ENCODE measurements at places on chromosomes 12 and 14.

DNA sequence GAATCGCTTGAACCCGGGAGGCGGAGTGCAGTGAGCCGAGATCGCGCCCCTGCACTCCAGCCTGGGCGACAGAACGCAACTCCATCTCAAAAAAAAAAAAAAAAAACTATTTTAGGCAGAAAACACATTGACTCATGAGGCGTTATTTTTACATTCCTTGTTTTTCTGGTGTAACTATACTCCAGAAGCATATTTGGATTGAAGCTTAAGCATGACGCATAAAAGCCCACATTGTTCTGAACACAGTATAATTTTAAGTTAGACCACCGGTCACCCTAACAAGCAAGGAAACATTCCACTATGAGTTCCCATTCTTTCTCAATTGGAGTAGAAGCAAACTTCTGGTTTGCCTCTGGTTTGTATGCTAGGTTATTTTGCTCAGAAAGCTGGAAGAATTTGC lies 173.0 kb downstream of the MYRFL start:
- no peak for DNase-seq

- DNase-seq: no peak
Observed at GRCh38 chr12:131194166-131194565, 240.5 kb downstream of the ADGRD1 start.

DNA sequence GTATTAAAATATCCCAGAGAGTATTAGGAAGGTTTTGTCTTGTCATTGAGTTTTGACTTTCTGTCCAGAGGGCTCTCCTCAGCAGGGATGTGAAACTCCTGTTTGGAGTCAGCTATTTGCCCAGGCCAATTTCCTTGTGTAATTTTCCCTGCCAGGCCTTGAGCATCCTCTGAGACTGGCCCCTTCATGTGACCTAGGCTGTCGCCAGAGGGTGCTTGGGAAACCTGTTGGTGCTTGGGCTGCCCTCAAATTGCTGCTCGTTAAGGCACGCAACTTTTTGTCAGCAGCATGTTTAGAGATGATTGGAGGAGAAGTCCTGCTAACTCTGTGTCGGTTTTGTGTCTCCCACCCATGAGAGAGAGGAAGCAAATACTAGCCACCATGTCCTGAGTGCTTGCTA lies 39.1 kb downstream of the IQSEC3 start:
- no peak for DNase-seq

DNA sequence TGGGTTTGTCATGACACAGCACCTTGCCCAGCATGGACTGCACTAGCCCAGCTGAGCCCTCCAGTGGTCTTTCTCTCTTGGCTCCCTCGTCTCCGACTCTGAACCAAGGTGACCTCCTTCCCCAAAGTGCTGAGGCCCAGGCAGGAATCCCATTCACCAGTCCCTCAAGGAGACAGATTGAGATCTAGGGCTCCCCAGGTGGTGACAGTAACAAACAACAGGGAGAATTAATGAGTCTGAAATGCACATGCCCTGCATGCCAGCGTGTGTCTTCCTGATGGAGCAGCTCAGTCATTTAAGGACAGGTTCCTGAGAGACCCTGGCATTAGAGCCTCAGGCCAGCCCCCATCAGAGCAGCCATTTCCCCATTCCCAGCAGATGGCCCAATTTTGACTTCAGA lies 51.4 kb upstream of the OAS1 start:
- no peak for DNase-seq

DNA sequence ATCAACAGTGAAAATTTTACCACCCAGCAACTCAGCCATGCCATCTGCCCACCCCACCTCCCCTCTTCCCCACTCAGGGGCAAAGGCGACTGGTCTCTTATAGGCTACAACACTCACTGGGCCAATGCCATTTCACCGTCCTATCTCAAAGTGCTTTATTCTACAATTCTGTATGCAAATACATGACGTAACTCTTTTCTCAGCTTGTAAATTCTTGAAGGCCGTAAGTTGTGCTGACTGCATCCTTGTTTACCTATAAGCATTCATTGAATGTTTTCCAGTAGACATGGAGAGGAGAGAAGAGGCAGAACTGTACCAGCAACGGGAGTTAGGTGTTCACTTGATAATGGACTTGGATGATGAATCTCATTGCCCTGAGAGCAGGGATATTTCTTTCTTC lies 15.6 kb downstream of the BCL2L14 start:
- DNase-seq: no peak

DNA sequence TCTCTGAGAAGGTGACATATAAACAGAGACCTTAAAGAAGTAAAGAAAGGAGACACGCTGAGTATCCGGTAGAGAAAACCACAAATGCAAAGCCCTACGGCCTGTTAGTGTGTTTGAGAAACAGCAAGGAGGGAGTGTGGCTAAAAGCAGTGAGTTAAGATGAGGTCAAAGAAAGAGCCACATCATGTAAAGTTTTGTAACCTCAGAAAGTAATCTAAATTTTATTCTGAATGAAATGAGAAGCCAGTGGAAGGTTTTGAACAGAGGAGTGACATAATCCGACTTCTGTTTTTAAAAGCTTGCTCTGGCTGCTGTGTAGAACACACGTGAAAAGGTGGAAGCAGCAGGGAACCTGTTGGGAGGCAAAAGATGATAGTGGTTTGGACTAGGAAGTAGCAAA lies 32.6 kb downstream of the PPP2R5E start:
- DNase-seq: peak; percentile 12

DNA sequence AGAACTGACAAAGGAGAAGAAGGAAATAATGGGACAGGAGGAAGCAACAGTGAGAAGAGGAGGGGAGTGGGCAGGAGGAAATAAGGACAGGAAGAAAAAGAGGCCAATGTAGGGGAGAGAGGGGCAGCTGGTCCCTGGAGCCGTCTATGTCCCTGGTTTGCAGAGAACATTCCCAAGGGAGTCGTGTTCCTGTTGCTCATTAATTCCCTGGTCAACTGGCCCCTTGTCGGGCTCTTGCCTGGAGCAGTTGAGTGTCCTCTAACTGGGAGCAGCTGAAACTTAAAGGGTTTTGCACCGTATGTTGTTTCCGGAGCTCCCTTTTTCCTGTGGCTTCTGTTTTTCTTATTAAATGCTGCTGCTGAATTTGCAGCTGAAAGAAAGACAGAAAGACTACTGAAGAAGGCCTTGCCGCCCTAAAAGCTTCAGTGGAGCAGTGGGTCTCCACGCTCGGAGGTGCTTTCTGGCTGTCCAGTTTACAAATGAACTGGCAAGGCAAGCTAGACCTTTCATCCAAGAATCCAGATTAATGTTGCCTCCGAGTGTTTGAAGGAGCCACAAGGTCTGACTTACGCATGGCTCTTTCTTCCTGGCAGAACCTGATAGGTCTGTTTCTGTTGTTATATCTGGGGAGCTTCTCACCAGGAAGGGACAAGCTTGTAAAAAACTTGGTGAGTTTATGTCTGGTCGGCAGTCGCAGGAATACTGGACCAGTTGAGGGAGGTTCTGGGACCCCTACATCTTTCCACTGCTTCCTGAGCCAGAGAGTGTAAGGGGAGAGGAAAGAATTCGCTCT lies 146.2 kb upstream of the RFLNA start:
- no peak for DNase-seq

DNA sequence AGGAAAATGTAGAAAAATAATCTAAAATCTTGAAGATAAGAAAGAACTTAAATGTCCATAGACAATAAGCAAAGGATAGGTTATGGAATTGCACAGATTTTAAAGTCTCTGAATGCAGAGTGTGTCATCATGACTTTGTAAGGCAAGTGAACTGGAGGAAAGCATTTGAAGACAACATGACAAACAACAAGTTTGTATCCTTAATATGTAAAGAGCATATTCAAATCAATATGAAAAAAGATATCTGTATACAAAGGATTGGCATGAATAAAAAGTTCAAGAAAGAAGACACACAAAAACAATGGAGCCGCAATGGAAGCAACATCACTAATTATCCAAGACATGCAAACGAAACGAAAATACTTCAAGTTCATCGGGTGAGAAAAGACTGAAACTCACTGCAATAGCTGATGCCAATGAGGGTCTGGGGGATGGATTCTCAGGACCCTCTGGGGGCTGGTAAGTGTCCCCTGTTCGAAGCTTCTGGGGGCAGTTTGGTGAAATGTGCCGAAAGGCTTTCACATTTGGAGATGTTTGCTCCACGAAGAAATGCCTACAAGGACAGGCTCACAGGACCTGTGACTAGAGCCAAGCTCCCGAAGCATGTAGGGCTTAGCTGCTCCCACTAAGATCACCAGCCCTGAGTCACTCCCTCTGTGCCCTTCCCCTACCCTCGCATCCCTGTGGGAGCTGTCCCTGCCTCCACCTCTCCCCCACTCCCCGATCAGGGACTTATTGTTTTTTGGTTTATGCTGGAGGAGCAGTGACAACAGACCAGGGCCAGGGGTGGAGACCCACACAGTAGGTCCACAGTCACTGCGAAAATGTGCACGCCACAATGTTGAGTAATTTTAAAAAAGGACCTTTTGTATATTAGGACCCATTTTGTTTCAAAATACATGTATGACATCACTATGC lies 345.7 kb upstream of the SFSWAP start:
- DNase-seq: no peak

- no peak for DNase-seq
Observed at GRCh38 chr14:54627219-54627539, 60.3 kb downstream of the SAMD4A start.

GRCh38 chr12:16603916-16604575 lies 1.9 kb downstream of the LMO3 start:
- DNase-seq: no peak

DNA sequence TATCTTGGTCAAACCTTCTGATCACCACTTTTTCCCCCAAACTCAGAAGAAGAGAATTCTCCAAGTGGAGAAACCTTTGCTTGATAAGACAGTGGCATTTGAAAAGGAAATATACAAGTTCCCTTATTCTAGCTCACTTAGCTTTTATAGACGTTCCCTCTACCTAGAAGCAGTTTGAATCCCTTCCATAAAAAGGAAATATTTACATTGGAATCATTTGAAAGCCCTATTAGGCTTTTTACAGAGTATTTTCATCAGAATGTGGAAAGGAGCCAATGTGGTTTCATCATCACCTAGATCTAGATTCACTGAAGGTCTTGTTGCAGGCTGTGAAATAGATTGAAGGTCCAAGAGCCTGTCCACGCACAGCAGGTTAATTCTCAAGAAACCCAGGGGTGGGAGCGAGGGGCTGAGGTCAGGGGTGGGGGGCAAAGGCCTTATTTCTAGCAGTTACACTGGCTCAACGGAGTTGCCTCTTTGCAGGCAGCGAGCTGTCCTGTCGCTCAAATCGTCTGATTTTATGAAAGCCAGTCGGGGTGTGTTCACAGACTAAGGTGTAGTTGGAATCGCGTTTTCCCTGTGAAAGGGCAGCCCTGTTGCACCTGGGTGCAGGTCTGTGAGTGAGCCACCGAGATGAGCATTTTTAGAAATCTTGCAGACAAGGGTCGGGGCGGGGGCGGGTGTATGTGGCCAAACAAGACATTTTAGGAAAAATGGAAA lies 45.6 kb downstream of the AACS start:
- no peak for DNase-seq

GRCh38 chr14:105533391-105533790 lies 7.0 kb downstream of the TMEM121 start:
- DNase-seq: no peak

DNA sequence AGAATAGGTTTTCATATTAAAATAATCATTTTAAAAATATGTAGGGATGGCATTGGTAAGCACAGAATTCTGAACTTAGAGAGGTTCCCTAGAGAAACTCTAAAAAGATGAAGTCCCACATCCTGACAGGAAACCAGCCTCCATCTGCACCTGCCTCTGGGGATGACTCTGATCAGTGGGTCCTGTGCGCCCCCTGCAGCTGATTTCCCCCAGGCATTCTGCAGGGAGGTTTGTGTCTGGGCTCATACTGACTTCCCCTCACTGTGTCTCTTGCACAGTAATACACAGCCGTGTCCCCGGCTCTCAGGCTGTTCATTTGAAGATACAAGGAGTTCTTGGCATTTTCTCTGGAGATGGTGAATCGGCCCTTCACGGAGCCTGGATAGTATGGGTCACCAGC lies 602.9 kb downstream of the TMEM121 start:
- no peak for DNase-seq

- DNase-seq: peak; percentile 5
Observed at GRCh38 chr12:107441665-107442300, 243.8 kb upstream of the PWP1 start.

GRCh38 chr12:111088409-111088808 lies 168.0 kb upstream of the MYL2 start:
- DNase-seq: no peak

DNA sequence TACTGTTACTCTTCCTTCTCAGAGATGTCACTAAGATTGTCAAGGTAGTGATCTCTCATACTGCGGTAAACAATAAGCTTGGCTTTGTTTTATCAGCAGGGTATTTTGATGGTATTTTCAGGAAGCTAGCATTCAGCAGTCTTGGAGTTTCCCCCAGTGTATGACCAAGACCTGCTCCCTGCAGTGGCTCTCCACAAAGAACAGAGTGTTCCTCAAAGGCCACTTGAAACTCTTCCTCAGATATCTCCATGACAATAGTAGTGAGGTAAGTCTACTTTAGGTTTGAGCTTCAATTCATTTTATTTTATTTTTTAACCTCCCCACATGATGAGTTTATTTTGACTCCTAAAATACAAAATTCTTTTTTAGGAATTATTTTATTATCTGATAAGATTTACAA lies 74.0 kb upstream of the G2E3 start:
- DNase-seq: no peak
